ENCODE measurements at places on chromosomes 1 and 21. TPM values are rescaled to one million over a fixed set of nuclear protein-coding genes. Genes with fewer than 3 reads are reported as not detected.
A peak's percentile ranks its signal among the peaks of the same experiment; 100 is the strongest.

Gene KIAA1614
- total RNA-seq = 7.3 TPM

Gene AVPR1B
- total RNA-seq = not detected

Gene PIGR
- total RNA-seq = not detected

Gene IFI16
- 83.9 TPM for total RNA-seq

Gene F3
- 28.8 TPM for total RNA-seq

GRCh38 chr21:34679051-34679450 is 10.3 kb downstream of the CLIC6 start:
- H3K27me3 ChIP-seq = peaks cover 9% of the 10 kb centered on the region
- DNase-seq = no peak
- no peak overlapping the region for H3K27ac ChIP-seq
- H3K4me3 ChIP-seq = no peak overlapping the region

GRCh38 chr1:12152113-12152891 is 14.5 kb upstream of the TNFRSF1B start:
- no peak overlapping the region for H3K27ac ChIP-seq
- no peak overlapping the region for H3K4me3 ChIP-seq
- H3K36me3 ChIP-seq = peaks cover 1% of the 10 kb centered on the region

DNA sequence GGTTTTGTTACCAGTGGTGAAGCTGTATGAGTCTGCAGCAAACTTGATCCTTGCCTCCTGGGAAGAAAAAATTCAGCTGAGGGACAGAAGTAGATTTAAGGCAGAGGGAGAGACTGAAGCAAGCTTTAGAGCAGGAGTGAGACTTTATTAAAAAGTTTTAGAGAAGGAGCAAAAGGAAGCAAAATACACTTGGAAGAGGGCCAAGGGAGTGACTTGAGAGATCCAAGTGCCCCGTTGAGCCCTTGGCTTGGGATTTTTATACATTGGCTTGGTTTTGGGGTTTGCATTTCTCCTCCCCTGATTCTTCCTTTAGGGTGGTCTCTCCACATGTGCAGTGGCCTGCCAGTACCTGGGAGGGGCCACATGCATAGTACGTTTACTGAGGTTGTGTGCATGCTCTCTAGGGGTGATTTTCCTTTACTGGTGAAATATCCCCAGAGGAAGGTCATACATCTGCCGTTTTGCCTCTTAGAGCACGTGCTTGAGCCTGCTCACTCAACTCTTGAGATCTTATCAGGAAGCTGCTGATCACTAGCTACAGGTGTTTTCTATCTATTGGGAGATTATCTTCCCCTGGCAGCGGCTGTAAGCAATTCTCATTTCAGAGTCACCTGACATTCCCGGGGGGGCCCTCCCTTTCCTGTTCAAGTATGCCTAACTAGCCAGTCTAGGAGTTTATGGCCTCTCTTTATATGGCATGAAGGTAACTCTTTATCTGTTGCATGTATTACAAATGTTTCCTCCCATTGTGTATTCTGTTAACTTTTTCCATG is 20.3 kb downstream of the FASLG start:
- peaks cover 7% of the 10 kb centered on the region for H3K4me1 ChIP-seq
- no peaks in the 10 kb centered on the region for H3K27me3 ChIP-seq

DNA sequence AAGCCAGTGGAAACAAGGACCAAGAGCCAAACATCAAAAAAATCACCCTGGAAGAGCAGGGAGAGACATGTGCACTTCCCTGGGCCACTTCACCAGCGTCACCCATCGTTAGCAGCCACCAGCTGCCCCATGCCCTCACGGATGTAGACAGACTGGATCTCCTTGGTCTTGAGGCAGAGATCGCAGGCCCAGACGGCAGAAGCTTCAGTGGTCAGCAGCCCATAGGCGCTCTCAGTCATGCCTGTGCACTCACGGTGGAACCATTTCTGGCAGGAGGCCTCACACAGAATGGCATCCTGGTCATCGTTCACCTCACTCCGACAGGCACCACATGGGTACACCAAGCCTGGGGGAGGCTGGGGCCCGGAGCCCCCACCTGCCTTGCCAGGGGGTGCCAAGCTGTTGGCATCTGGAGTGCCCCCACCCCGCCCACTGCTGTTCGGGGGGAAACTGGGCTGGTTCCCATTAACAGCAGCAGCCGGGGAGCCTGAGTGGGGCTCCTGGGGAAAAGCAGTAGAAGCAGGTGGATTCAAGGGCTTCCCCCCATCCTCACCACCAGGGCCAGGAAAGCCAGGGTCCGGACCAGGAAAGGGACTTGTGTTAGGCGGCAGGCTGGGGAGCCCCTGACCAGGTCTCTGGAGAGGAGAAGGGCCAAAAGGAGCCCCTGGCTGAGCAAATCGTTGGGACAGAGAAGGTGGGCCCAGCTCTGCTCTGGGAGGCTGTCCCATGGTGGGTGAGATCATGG is 2.7 kb downstream of the PYGO2 start:
- peak overlapping the region; percentile 66 for H3K27ac ChIP-seq
- peaks cover 65% of the 10 kb centered on the region for H3K4me1 ChIP-seq
- H3K36me3 ChIP-seq = peaks cover 2% of the 10 kb centered on the region
- H3K4me3 ChIP-seq = no peak overlapping the region

DNA sequence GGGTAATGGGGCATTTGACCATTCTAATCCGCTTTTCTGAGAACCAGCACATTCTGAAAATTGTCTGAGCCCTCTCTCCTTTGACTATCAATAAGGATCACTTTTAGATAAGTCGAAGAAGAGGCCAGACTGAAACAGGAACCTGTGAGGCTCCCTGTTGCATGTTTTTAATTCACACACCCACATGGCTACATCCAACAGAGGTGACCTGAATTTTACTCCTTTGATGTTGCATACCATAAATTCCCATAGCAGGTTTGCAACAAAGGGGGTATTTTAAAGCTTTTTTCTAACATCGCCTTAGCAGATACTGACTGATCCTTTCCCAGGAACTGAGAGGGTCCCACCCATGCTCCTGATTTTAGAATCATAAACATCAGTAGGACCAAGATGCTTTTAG is 450.8 kb downstream of the USP25 start:
- no peak for DNase-seq
- H3K4me3 ChIP-seq = peak overlapping the region; percentile 40
- H3K4me1 ChIP-seq = peaks cover 65% of the 10 kb centered on the region
- no peaks in the 10 kb centered on the region for H3K36me3 ChIP-seq
- no peaks in the 10 kb centered on the region for H3K27me3 ChIP-seq

DNA sequence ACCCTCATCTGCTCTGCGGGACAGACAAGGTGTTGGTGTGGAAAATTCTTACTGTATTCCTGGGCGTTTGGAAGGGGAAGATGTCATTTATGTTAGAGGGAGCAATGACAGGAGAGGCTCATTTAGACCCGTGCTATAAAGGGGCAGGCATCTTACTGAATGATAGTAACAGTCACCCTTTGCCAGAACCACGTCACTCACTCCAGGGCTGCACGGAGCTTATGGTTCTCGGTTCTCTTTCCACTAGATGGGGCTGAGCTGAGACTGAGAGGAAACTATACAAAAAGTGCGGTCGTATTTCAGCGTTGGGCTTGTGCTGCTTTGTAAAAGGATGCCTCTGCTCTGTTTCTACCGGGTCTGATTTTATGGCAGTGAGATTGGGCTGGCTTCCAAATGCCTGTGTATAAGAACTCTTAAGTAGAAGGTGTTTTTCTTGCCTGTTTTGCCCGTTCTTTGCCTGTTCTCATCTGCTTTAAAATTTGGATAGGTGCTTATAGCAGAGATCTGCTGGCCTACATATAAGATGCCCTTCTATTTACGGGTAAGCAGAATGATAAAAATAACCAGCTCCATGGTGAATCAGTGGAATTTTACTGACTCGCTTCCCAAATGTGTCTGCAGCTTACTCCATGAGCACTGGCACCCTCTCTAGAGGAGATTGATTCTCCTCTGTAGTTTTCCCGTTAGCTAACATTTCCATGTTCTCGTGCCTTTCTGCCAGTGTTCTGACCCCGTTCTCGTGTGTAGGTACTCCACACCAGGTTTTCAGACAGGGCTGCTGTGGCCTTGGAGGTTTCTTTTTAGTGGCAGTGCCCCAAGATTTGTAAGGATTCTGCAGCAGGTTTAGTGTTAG is 55.9 kb downstream of the MRPS6 start:
- no peak for DNase-seq
- peaks cover 53% of the 10 kb centered on the region for H3K4me1 ChIP-seq
- peaks cover 35% of the 10 kb centered on the region for H3K36me3 ChIP-seq
- peak overlapping the region; percentile 34 for H3K4me3 ChIP-seq
- no peaks in the 10 kb centered on the region for H3K27me3 ChIP-seq

GRCh38 chr21:28910280-28910887 is 82.3 kb downstream of the LTN1 start:
- no peak for DNase-seq
- no peaks in the 10 kb centered on the region for H3K36me3 ChIP-seq
- H3K4me1 ChIP-seq = no peaks in the 10 kb centered on the region
- H3K4me3 ChIP-seq = no peak overlapping the region

DNA sequence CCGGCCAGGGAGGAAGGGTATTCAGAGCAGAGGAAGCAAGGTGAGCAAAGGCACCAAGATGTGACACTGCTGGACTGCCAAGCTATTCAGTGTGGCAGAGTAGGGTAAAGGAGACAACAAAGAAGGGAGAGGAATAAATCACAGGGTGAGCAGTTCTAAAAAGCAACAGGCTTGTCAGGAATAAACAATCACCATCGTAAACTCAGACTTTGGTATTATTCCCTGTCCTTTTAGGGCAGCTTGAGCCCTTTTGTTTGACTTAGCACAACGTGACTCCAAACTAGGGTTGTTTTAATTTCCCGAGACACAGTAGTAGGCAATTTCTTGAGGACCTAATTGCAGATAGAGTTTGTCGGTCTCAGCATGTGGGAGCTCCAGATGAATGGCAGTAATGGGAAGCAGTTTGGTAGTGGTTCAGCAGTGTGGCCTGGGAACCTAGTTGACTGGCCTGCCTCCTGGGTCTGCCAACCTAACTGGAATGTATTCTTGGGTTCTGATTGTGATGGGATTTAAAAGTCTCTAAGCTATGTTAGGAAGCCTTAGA is 4.3 kb downstream of the CR1L start:
- H3K27ac ChIP-seq = no peak overlapping the region
- no peaks in the 10 kb centered on the region for H3K4me1 ChIP-seq
- H3K27me3 ChIP-seq = peaks cover 8% of the 10 kb centered on the region
- H3K4me3 ChIP-seq = no peak overlapping the region
- no peak for DNase-seq

GRCh38 chr1:220954321-220955075 is 75.3 kb downstream of the HLX start:
- no peak overlapping the region for H3K27ac ChIP-seq
- peaks cover 3% of the 10 kb centered on the region for H3K36me3 ChIP-seq
- peaks cover 2% of the 10 kb centered on the region for H3K4me1 ChIP-seq
- DNase-seq = no peak
- H3K4me3 ChIP-seq = no peak overlapping the region

- no peak overlapping the region for H3K4me3 ChIP-seq
- H3K27ac ChIP-seq = peak overlapping the region; percentile 31
- DNase-seq = no peak
- peaks cover 17% of the 10 kb centered on the region for H3K4me1 ChIP-seq
- no peaks in the 10 kb centered on the region for H3K36me3 ChIP-seq
Observed at GRCh38 chr1:202037706-202038296, 27.4 kb downstream of the ELF3 start.

- no peak for DNase-seq
- H3K4me3 ChIP-seq = no peak overlapping the region
- H3K27me3 ChIP-seq = no peaks in the 10 kb centered on the region
Observed at GRCh38 chr1:221626041-221626440, 115.8 kb downstream of the DUSP10 start.

GRCh38 chr1:76186554-76187170 is 112.1 kb downstream of the ST6GALNAC3 start:
- H3K27me3 ChIP-seq = no peaks in the 10 kb centered on the region
- no peak overlapping the region for H3K4me3 ChIP-seq
- H3K36me3 ChIP-seq = peaks cover 9% of the 10 kb centered on the region
- H3K4me1 ChIP-seq = peaks cover 8% of the 10 kb centered on the region
- H3K27ac ChIP-seq = no peak overlapping the region

DNA sequence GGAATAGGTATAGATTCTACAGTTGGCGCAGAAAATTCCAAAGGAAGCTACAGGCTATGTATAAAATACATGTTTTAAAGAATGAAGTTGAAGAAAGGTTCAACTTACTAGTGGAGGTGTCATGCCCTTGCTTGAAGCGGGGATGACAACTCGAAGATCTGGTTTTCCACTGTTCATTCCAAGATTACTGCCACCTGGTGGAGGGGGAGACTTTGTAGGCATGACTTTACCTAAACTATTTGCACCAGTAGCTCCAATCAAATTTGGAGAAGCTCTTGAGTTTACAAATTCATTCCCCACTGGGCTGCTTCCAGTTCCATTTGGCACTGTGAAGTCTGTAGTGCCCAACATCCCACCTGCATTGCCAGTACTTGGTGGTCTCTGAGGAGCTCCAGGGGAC is 81.7 kb downstream of the AXDND1 start:
- H3K27ac ChIP-seq = no peak overlapping the region
- no peaks in the 10 kb centered on the region for H3K4me1 ChIP-seq
- H3K27me3 ChIP-seq = no peaks in the 10 kb centered on the region

DNA sequence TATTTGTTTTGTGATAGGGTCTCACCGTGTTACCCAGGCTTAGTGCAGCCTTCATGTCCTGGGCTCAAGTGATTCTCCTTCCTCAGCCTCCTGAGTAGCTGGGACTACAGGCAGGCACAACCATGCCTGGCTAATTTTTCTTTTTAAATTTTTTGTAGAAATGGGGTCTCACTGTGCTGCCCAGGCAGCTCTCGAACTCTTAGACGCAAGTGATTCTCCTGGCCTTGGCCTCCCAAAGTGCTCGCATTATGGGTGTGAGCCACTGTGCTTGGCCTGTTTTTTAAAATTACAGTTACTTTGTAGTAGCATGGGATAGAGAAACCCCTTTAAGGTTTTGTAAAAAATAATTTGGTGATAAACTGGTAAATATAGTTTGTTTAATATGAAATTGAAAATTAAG is 69.9 kb downstream of the RPS6KC1 start:
- H3K4me1 ChIP-seq = peaks cover 38% of the 10 kb centered on the region
- peaks cover 5% of the 10 kb centered on the region for H3K36me3 ChIP-seq
- H3K27me3 ChIP-seq = no peaks in the 10 kb centered on the region
- DNase-seq = no peak
- no peak overlapping the region for H3K27ac ChIP-seq
- no peak overlapping the region for H3K4me3 ChIP-seq

DNA sequence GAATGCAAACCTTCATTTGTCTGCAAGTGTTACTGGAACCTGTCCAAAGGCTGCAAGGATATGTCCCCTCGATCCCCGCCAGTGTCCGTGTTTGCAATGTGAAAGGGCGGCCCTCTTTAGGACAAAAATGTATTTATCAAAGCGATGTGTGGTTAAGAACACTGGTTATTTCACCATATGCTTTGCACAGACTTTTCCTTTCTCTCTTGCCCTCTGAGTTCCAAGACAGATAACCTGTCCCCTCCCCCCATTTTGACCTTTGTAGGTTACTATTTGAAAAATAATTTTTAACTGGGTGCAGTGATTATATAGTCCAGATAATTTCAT is 1.8 kb downstream of the CHRM3 start:
- no peak for DNase-seq
- H3K27ac ChIP-seq = no peak overlapping the region
- peaks cover 26% of the 10 kb centered on the region for H3K4me1 ChIP-seq
- H3K27me3 ChIP-seq = peaks cover 87% of the 10 kb centered on the region
- peak overlapping the region; percentile 92 for H3K4me3 ChIP-seq
- H3K36me3 ChIP-seq = no peaks in the 10 kb centered on the region

DNA sequence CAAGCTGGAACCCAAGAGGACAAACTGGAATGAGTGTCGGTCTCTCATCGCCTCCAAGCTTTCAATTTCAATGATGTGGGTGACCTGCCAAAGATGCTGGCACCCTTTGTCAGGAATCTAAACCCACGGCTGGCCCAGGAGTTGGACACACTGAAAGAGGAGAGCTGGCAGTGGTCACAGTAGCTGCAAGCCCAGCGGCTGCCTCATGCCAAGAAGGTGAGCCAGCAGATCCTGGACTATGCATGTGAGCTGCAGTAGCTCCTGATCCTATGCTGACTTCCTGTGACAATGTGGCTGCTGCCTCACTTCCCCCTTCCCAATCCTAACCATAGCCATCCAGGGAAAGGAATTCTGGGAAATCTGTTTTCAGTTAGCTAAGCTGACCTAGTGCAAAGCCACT is 117.0 kb upstream of the VAV3 start:
- H3K27ac ChIP-seq = no peak overlapping the region
- H3K4me3 ChIP-seq = no peak overlapping the region
- H3K27me3 ChIP-seq = peaks cover 5% of the 10 kb centered on the region
- DNase-seq = no peak
